ENCODE measurements at places on chromosomes 7 and 10.

GRCh38 chr10:112973046-112973445, 23.0 kb downstream of the TCF7L2 start:
- no peak for DNase-seq

DNA sequence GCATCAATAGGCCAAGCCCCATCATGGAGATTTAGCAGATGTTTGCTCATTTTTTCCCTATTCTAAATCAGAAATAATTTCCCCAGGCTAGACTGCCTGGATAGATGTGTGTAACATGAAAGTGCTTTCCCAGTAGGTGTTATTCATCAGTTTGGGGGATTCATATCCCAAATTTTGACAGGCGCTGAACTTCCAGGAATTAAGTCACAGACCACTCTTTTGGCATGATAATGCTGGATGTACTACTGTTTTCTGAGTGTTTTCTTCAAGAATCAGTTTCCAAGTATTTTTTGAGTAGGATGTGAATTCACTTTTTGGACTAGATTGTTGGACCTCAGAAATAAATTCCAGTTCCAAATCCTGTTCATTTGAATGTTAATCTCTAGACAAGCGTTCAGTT, 637.4 kb downstream of the REEP3 start:
- no peak for DNase-seq

GRCh38 chr7:121278120-121279021, 50.4 kb upstream of the WNT16 start:
- DNase-seq, result no peak

- no peak for DNase-seq
These were observed 15.2 kb upstream of the LBX1 start for GRCh38 chr10:101244321-101245050.

GRCh38 chr10:72088889-72089575, 681 bp upstream of the SPOCK2 start:
- DNase-seq, result no peak

DNA sequence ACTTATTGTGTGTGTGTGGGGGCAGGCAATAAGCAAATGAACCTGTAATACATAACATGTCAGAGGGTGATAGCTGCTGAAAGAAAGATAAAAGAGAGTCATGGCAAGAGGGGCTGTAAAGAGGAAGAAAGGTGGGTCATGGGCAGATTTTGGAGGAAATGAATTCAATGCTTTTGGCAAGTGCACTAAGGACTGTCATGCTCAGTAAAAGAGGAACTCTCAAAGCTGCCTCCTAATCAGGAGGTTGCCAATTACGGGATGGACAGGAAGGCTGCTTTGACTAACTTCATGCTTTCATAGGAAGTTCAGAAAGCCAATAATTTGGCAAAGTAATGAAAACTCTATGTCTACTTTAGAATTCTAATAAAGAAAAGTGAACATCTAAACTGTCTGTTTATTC, 401.2 kb downstream of the SH2D4B start:
- no peak for DNase-seq

- DNase-seq, result no peak
These were observed 182.9 kb downstream of the SORCS1 start for GRCh38 chr10:106981452-106982075.

DNA sequence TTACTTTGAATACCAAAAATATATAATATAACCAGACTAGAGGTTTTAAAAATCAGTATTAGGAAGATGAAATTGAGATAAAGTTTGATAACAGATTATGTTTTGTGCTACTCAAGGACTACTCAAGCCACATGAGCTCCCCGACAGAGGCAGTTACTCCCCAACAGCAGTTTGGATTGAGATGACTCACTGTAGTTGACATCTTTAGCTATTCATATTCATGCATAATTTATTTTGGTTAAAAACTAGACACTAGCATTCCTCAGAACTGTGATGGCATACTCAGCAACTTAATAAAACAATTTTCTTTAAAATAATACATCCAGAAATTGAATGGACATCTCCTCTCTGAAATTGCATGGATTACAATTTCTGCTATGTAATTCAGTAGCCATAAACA, 19.6 kb downstream of the PCLO start:
- no peak for DNase-seq

DNA sequence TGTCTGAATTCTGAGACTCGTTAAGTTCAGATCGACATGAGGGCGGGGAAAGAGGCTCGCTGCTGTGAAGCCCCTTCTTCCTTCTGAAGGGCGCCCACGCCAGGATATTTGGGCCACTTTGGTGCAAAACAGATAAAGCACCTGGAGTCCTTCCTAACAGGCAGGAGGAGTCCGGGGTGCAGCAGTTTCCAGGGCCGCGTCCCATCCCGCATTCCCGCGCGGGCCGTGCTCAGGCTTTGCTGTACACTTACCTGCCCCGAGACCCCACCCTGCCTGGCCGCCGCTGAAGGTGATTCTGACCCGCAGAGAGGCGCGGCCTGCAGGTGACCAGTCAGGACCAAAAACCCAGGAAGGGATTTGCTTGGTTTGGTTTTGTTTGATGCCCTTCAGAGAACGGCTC, 454.6 kb downstream of the PTPRN2 start:
- no peak for DNase-seq

DNA sequence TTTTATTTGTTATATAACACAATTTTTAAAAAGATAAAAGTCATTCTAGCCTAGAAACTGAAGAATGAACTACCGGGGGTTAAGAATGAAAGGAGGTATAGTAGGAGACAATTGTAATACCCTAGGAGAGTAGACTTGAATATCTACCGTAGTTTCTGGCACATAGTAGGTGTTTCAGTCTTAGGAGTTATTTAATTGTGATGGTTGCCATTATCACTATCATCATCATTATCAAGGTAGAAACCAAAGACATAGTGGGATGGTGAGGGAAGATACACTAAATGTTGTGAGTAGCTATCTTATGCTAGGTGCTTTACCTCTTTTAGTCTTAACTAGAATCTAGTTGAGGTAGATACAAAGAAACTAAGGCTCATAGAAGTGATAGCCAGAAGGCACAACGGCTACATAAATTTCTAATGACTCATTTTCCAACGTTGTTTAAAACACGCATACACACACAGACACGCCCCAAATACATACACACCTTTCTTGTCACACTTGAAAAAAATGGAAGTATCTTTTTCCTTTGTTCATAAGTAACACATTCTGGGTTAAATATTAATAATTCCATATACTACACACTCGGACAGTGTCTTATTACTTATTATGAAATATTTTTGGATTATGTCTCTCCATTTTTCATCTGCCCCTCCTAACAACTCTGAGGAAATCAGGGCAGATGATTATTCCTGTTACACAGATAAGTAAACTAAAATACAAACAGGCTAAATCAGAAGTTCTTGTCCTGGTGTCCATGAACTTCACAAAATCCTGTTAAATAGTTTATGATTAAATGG, 2.0 kb upstream of the ANLN start:
- DNase-seq, result no peak

DNA sequence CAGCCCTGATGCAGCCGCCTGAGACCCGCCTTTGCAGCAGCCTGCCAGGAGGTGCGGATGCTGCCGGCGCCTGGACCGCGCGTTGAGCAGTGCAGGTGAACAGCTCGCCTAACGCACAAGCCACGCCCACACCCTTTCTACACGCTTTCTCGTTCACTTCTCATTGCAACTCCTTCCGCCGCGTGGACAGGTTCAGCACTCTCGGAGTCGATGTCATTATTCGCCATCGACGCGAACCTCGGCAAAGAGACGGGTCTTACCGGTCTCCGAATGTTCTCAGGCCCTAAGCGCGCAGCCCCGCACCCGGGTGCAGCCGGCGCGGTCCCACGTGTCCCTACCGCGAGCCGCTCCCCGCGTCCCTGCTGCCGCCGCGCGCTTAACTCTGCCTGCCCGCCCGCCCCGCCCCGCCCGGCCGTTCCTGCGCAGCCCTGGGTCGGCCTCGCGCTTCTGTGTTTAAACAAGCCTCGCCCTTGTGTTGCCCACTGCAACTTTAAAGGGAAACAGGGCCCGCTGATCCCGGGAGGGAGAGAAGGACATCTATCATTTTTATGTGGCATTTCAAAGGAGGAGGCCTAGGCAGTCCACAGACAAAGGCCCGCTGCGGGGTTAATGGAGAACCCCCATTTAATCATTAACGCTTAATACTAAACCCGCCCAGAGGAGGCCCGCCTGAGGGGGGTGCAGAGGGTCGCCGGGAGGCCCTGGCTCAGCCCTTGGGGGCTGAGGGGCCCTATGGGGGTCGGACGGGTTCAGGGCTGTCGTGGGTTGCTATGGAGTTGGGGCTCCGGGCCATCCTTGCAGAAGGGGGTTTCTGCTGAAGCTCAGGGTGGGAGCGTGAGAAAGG, 128.5 kb downstream of the WDR11 start:
- peak; percentile 21 for DNase-seq

GRCh38 chr10:44516891-44517290, 132.0 kb upstream of the CXCL12 start:
- DNase-seq, result no peak

Measured in hippocampal formation (tissue), 2 donors.